ENCODE measurements at places on chromosomes 16 and 17.

GRCh38 chr16:6751191-6751590, 581.5 kb upstream of the RBFOX1 start:
- DNase-seq, result no peak

GRCh38 chr16:57023541-57024249, 34.3 kb downstream of the NLRC5 start:
- DNase-seq, result no peak

GRCh38 chr16:64074706-64075105, 1047.2 kb downstream of the CDH11 start:
- DNase-seq, result no peak

GRCh38 chr16:50695017-50696000, 1.9 kb downstream of the NOD2 start:
- DNase-seq, result no peak

DNA sequence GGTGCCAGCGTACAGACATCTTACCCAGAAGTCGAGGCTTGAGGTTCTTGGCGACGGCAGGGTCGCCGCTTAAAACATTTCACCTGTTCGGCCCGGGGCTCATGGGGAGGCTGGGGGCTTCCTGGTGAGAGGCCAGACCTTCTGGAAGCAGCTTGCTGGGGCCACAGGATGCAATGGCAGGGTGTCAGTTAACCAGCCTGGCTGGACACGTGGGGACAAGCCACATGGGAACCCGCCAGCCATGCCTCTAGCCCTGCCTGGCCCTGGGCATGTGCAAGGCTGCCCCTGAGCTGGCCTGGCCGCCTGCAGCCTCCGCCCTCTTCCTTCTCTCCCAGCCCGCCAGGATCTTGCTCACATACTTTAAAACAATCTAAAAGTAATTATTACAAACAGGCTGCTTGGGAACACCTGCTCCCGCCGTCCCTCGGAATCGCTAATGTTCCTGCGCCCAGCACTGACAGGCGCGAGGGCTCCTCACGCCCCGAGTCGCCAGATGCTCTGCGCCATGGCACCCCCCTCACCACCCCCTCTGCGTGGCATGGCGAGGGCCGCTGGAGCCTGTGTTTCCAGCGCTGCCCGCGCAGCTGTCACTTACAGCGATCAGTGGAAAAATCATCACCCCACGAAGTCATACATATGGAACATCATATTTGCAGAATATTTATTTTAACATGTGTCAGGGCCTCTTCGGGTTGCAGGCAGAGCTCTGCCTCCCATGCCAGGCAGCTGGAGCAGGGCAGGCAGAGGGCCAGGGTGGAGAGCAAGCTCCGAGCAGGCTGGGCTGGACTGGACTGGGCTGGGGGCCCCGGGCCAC, 188.7 kb upstream of the GSE1 start:
- no peak for DNase-seq

DNA sequence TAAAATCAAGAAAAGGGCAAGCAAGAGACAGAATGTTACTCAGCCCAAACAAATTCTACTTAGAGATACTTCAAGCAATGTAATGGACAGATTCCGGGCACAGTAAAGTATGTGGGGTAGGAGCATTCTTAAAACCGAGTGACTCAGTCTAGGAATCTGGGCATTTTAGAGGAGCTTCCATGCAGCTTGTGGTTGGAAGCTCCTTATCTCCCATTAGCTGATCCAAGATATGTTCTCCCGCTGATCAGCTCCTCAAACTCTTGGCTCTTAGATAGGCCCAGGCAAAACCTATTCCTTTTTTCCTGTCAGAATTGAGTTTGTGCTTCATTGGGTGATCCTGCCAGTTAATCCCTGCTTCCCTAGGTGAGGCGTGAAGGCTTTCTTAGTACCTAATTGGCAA, 303.3 kb downstream of the CEP112 start:
- no peak for DNase-seq

GRCh38 chr16:70416748-70417616, 21.9 kb downstream of the ST3GAL2 start:
- no peak for DNase-seq

- DNase-seq, result no peak
Measured at GRCh38 chr17:5798094-5798493, 213.8 kb upstream of the NLRP1 start.
